ENCODE measurements at places on chromosomes 13 and 19. TPM values are rescaled to one million over a fixed set of nuclear protein-coding genes. Genes with fewer than 3 reads are reported as not detected.

The TEAD2 gene
- total RNA-seq, result 0.49 TPM

The CADM4 gene
- total RNA-seq, result 0.63 TPM

The SLC7A9 gene
- 1.5 TPM for total RNA-seq

The LIPE gene
- total RNA-seq, result 29.5 TPM

The ZNF700 gene
- total RNA-seq, result 22.4 TPM

The ZNF229 gene
- total RNA-seq, result 7.4 TPM

The APOC4 gene
- not detected for total RNA-seq

The BCAM gene
- not detected for total RNA-seq

The FFAR2 gene
- total RNA-seq, result not detected

The ZNF562 gene
- total RNA-seq, result 27.0 TPM

The EHD2 gene
- not detected for total RNA-seq

The C19orf38 gene
- 0.60 TPM for total RNA-seq

The CACNG6 gene
- not detected for total RNA-seq

The ZNF569 gene
- total RNA-seq, result 16.0 TPM

The BRCA2 gene
- total RNA-seq, result 3.6 TPM

The SYT3 gene
- total RNA-seq, result 2.7 TPM

The TGFB1 gene
- 85.6 TPM for total RNA-seq

The SHISA7 gene
- not detected for total RNA-seq

The ZNF285 gene
- 8.7 TPM for total RNA-seq

The LHB gene
- total RNA-seq, result not detected

The KIR2DL3 gene
- total RNA-seq, result not detected

The BRD4 gene
- total RNA-seq, result 180 TPM

All from naive thymus-derived CD8-positive, alpha-beta T cell (primary cell).